ENCODE measurements at places on chromosomes 11 and 22.

DNA sequence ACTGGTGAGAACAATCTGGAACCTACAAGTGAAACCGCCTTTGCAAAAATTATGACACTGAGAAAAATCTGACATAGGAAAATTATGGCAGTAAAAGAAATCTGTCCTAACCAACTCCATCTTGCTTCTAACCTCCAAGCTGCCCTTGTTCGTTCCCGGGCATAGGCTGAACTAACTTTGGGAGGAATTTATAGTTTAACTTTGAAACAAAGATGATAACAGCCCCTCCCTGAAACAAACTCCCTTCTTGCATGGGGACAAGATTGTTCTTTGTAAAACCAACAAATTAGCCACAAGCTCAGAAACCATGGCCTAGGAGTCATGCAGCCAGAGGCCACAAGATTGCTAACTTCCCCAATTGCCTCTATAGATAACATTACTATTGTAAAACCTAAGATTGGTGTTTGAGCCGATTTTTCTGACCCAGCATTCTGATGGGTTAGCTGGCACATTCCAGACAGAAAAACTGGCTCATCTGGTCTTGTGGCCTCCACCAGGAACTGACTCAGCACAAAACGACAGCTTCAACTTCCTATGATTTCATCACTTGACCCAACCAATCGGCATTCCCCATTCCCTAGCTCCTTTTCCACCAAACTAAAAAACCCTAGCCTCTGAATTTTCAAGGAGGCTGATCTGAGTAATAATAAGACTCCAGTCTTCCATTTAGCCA lies 3.6 kb upstream of the CCDC81 start:
- no peak for DNase-seq

- no peak for DNase-seq
Measured at GRCh38 chr11:70338594-70338993, 59.7 kb upstream of the CTTN start.

DNA sequence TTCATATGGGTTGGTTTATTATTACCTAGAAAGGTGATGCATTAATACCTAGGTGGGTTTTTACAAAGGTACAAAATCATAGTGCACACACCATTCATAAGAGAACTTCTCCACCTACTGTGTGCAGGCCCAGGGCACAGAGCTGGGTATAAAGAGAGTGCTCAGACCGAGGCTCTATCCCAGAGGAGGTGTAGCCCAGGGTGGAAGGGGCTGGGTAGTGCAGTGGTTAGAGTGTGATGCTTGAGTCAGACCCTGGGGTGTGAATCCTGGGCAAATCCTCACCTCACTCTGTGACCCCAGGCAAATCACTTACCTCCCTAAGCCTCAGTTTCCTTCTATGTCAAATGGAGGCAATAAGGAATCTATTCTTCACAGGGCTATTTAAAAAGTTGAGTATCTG lies 32.2 kb downstream of the PARVG start:
- no peak for DNase-seq

DNA sequence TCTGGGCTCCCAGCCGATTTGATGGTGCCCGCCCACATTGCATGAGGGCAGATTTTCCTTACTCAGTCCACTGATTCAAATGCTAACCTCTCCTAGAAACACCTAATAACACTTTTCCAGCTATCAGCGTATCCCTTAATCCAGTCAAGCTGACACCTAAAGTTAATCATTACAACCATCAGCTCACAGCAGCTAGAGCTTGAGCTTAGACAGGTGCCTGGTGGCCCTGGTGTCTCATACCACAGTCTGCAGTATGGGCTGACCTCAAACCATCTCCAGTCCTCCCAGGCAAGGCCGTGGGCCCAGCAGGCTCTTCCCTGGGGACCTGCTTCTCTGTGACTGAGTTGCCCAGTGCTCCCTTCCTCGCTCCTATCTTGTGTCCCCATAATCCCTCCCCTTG lies 174.4 kb upstream of the NECTIN1 start:
- no peak for DNase-seq

DNA sequence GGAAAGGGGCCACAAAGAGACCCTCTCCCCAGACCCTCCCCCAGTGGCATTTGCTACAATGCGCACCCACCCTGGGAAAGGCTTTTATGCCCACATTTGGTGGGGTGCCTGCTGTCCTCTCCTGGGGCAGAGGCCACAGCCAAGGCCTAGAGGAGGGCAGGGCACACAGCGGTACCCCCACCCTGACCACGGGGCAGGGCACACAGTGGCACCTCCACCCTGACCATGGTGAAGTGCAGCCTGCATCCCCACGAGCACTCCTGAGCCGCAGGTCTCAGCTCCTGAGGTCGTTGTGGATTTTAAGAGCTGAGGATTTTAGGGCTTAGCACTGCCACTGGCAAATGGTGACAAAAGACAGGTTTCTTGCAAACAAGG lies 34.1 kb downstream of the CERK start:
- no peak for DNase-seq

DNA sequence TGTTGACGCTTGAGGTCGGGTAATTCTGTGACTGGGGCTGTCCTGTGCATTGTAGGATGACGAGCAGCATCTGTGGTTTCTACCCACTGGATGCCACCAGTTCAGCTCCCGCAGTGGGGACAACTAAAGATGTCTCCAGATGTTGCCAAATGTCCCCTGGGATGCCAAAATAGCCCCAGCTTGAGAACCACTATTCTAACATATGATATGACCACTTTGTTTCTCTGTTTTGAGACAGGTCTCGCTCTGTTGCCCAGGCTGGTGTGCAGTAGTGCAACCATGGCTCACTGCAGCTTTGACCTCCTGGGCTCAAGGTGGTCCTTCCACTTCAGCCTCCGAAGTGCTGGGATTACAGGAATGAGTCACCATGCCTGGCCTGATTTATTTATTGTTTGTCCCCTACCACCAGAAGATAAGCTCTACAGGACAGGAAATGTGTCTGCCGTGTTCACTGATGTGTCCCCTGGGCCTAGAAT lies 4.4 kb upstream of the MEN1 start:
- DNase-seq: no peak

DNA sequence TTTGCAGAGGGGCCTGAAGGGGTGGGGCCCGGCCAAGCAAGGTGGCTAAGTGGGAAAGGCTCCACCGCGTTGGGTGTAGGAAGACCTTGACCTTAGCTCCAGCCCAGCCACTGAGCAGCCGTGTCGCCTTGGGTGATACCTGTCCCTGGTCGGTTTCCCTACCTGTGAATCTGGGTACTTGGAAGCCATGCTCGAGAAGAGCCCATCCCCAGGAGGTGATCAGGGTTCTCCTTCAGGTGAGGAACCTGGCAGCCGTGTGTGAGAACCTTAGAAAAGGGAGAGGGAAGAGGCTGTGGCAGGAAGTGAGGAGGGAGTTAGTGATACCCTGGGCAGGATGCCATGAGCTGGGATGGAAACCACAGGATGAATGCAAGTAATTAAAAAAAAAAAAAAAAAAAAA lies 21.6 kb downstream of the PPARA start:
- DNase-seq: no peak

DNA sequence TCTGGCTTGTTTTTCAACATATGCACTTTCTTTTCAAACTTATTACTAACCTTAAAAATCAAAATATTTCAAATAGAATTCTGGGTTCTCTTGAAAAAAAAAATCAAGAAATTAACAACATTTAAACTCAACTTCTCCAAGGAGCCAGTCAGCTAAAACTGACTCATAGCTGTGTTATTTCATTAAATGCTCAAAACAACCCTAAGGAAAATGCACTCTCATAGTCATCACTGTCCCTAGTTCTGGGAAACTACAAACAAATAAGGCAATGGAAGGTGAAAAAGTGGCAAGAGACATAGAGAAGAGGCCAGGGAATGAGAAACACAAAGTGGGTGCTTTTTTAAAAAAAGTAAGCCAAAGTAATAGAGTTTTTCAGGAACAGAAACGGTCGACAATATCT lies 4.1 kb upstream of the ARHGAP20 start:
- no peak for DNase-seq

DNA sequence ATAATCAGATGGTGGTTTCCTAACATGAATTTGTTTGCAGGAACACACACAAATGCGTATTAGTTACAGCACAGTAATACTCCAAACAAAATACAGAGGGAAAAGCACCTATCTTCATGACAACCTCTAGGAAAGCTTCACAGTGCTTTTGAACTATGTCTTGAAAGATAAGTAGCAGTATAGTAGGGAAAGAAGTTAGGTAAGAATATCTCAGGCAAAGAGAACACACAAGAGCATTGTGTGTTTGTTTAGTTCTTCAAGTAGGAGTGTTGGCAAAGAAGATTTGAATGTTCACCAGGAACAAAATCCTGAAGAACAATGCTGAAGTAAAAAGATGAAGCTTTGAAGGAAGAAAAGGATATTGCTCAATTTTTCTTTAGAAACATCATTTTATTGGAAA lies 54.1 kb downstream of the ANO5 start:
- no peak for DNase-seq

DNA sequence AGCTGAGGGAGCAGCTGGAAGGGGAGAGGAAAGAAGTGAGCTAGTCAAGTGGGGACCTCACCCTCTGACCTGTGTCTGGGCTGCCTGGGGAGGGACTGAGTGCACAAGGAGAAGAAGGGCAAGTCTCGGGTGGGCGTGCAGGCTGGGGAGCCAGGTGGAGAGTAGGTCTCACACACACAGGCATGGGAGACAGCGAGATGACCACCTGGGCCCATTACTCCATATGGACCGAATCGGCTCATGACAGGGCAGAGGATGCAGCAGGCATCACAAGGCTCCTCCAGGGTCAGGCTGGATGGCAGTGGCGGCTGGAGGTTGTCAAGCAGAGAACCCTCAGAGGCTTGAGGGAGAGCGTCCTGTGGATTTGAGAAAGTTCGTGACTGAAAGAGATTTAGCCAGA lies 63.5 kb downstream of the CEP164 start:
- no peak for DNase-seq

- DNase-seq: peak; percentile 82
Measured at GRCh38 chr11:114275280-114275679, 20.9 kb upstream of the NNMT start.

GRCh38 chr22:39825661-39826102 lies 67.9 kb downstream of the ENTHD1 start:
- DNase-seq: no peak

GRCh38 chr11:77705195-77705875 lies 67.7 kb upstream of the CLNS1A start:
- DNase-seq: no peak

DNA sequence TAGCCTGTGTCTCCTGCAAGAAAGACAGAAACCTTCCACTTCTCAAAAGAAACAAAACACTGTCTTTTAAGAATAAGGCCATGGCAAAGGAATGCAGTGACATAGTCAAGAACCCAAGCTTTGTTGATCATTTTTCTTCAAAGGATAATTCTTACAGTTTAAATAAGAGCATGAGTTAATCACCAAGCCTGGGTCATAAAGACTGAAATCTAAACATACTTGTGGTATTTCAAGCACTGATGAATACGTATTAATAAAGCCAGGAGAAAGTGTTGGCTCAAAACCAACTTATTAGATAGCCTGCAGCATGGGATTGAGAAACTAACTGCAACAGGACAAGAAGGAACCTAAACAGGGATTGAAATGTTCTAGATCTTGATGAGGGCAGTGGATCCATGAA lies 143.3 kb upstream of the MTNR1B start:
- DNase-seq: no peak

DNA sequence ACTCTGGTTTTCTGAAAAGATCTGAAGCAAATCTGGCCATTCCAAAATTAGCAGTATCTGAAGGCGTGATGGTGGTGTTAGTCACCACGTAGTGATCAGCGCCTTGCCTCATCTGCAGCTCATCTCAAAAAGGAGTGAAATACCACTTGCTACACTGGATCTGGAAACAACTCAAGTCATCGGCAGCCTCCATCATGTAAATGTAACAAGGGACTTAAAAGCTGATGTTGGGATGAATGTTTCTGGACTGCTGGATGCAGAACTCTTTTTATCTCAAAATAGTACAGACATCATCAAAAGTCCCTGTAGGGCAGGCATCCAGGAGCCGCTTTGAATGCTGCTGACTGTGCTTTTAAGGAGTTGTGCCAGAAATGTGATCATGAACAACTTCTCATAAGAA lies 14.1 kb upstream of the APLP2 start:
- DNase-seq: no peak

DNA sequence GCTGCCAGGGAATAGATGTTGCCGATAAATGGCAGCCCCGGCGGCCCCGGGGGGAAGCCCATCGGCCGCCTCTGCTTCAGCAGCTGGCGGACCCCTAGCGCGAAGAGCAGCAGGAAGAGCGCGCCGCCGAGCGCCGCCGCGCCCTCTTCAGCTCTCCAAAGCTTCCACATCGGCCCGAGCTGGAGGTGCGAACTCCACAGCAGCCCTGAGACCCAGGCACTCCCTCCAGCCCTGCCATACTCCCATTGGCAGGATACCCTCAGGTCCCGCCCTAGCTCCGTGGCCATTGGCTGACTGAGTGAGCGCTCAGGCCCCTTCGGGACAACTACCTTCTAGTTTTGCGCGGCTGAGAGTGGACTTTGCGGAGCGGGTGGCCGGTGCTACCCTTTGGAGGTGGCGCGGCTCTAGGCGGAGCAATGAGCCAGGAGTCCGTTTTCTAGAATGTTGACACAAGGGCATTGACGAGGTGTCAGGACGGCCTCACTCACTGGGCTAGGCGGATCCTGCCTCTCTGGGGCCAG lies at the start of gene CYP2R1:
CYP2R1 (minus strand) TSS at position 196 of the 521 bp plus-strand sequence; CDS start at position 170, 26 bp downstream.
- peak; percentile 84 for DNase-seq

DNA sequence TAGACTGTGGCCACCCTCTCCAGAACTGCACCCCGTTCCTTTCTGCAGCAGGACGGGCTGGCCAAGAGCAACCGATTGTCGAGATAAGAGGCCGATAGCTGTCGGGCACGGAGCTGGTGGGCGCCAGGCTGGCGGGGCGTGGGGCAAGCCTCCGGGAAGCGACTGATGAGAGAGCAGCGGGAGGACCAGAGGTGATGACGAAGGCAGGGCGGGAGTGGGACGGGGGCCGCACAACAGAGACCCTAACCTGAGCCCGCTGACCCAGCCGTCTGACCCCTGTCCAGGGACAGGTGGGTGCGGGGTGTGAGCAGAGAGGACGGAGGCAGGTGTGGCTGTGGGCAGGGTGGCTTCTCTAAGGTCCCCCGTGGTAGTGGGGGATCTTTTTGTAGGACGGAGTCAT lies 7.3 kb upstream of the BRSK2 start:
- DNase-seq: no peak

- no peak for DNase-seq
Measured at GRCh38 chr22:25060522-25061071, 108.1 kb downstream of the KIAA1671 start.

DNA sequence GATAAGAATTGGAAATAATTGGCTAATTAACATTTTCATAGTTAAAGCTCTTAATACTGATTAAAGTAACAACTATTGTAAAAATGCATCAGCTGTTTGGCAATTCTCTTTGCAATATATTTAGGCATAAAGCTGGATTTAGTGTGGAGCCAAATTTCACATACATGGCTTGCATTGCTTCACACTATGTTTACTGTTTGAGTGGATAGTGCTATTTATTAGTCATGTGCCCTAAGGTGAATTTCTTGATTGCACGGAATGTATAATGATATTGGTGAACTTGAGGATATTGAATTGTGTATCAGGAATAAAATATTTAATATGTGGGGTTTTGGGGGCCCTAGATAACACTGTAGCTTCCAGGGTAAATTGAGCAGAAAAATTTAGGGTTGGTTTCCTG lies 100.9 kb downstream of the AASDHPPT start:
- no peak for DNase-seq

DNA sequence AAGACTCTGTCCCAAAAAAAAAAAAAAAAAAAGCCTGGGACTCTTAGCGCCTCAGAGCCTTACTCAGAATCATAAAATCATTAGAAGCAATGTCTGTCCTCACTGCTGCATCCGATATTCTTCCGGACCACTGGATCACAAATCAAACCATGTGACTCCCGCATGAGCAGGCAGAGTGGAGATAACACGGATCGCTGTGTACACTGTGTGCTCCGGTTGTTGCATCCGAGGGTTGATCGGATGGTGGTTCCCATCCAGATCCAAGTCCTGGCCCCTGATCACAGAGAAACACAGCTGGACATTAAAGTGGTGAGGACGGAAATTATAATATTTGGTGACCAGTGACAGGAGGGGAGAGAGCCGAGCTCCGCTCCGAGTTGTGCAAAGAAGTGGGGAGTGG lies 9.7 kb upstream of the TXNRD2 start:
- DNase-seq: no peak

All from C1 segment of cervical spinal cord (tissue), 14 donors.